Aorta (tissue), 5 donors: ENCODE measurements at places on chromosomes 6 and 20. TPM values are rescaled to one million over a fixed set of nuclear protein-coding genes. Genes with fewer than 3 reads are reported as not detected.

Gene GTF3C6
- total RNA-seq: 46.6 TPM

Gene TLDC2
- not detected for total RNA-seq

DNA sequence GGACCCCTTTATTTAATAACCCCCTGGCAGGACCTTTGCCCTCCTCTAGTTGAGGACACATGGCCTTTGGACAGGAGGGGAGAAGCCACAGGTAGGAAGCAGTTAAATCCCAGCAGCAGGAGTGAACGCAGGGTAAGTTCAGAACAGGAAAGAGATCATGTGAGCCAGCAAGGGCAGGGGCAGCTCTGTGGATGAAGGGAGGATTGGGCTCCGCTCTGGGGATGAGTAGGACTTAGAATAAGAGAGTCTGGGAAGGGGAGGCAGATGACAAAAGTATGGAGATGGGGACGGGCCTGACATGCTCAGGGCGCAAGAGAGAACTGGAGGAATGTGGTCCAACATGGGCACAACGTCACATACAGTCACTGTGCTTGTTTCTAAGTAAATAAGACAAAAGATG, 89.0 kb downstream of the NDUFAF5 start:
- no peak for DNase-seq

DNA sequence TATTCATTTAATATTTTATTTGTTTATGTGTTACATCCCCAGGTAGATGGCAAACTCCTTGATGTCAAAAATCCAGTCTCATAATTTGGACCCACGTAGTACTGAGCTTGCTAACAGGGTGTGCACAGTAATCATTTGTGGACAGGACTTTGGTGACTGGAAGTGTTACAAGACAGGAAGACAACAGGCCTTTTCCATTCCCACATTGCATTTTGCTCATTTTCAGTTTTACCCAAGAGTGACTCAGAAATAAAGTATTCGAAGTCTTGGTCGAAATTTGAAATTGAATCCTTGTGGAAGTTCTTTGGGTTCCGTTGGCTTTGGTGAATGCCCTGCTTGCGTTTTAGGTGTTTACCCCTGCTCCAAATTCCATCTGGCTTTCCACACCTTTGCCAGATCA, 63.0 kb upstream of the THBS2 start:
- DNase-seq: no peak

DNA sequence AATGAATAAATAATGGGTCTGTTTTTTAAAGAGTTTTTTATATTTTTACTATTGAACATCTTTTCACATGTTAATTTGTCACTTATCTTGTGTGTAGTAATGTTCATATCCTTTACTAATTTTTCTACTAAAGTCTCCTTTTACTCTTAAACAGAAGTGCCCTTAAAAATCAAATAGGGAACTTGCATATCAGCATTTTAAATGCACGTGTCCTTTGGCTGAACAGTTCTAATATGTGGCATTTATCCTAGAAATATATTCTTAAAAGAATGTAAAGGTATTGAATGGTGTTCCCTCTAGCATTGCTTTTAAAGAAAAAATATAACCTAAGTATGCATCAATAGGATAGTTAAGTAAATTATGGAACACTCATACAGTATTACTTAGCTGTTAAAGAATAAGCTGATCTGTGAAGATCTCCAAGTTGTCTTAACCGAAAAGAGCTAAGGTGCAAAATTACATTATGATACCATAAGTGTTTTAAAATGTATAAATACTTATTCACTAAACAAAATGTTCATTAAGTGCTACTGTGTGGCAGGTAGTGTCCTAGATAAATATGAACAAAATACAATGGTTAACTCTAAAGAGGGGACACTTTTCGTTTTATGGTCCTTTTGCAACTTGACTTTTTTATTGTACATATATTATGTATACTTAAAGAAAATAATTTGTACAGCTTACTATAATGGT, 631 bp upstream of the PGBD1 start:
- no peak for DNase-seq

GRCh38 chr20:2820084-2820895, 4.1 kb downstream of the TMEM239 start:
- no peak for DNase-seq

DNA sequence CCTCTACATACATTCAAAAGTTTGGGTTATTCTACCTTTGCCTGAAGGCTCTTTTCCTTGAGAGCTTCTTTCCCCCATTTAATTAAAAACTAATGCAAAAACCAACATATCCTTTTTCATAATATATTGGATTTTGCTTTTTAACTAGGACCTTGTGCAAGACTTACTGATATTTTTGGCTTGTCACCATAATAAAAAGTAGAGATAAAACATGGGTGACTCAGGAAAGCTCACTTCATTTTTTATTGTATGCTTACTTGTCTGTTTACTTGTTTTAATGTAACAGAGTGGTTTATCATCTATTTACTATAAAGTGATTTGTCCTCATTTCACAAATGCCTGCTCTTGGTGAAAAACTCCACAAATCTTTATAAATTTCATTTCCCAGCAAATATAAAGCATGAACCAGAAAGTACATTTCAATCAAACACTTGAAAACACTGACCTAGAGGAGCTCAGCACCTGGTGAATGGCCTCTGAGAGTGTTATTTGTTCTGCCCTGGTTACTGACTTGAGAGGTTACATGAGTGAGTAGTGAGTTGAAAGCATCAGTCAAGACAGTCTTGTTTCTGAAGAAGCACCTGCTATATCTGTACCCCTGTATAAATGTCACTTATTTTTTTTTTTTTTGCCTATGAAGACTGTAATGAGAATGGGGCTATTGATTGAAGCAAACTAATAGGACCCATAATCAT, 20.8 kb downstream of the ADGRG6 start:
- no peak for DNase-seq

Gene DPPA5
- total RNA-seq: not detected

- DNase-seq: peak; percentile 39
These were observed 113.0 kb downstream of the SYCP2 start for GRCh38 chr20:59820204-59821041.

DNA sequence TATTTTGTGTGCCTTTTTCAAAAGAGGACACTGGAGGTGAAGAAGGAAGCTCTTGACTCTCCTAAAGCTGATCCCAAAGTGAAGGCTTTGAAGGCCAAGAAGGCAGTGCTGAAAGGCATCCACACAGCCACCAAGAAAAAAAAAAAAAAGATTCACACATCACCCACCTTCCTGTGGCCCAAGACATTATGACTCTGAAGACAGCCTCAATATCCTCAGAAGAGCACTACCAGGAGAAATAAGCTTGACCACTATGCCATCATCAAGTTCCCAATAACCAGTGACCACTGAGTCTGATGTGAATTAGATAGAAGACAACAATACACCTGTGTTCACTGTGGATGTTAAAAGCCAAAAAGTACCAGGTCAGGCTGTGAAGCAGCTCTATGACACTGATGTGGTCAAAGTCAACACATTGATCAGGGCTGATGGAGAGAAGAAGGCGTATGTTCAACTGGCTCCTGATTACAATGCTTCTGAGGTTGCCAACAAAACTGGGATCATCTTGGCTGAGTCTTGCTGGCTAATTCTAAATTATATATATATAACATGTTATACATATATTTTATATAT, 59.4 kb downstream of the PLCG1 start:
- DNase-seq: no peak

GRCh38 chr6:105911106-105911629, 175.0 kb upstream of the PRDM1 start:
- DNase-seq: no peak
